ENCODE measurements at places on chromosomes 4 and X.

DNA sequence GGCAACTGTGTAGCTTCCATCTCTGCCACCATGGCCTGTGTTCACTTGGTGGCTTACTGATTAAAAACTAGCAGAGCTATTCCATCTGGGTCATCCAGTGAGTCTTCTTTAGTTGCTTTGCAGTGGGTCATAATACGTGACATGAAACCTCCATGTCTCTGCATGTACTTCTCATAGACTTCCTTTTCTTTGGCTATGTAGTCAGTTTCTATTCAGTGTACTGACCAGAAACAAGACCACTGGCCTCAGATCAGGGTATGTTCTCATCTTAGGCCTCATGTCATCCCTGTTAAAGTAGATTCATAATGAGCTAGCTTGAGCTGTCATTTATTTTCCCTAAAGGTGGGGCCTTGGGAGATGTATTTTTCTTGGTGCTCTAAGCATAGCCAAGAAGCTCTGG is 195.2 kb downstream of the CCNG2 start:
- no peak for DNase-seq

DNA sequence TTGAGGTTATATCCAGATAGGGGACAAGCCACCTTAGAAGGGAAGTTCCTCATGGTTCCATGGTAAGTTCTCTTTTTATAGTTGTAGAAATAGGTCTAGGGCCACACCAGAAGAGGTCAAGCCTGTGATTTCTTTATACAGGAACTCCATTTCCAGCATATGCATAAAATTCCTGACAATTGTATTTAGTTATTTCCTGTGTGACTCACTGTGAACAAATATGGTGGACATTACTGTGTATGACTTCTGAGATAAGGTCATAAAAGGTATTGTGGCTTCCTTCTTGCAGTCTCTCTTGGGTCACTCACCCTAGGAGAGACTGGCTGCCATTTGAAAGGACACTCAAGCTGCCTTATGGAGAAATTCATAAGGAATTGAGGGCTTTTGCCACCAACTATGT is 2.2 kb upstream of the C4orf36 start:
- DNase-seq: no peak

DNA sequence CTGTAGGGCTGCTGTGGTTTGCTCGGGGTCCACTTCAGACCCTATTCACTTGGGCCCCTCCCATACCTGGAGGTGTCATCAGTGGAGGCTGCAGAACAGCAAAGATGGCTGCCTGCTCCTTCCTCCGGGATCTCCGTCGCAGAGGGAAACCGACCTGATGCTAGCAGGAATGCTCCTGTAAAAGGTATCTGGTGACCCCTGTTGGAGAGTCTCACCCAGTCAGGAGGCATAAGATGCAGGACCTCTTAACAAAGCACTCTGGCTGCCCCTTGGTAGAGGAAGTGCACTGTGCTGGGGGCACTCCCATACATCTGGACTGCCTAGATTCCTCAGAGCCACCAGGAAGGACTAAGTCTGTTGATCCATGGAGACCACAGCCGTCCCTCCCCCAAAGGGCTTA is 296.9 kb downstream of the GRID2 start:
- no peak for DNase-seq

DNA sequence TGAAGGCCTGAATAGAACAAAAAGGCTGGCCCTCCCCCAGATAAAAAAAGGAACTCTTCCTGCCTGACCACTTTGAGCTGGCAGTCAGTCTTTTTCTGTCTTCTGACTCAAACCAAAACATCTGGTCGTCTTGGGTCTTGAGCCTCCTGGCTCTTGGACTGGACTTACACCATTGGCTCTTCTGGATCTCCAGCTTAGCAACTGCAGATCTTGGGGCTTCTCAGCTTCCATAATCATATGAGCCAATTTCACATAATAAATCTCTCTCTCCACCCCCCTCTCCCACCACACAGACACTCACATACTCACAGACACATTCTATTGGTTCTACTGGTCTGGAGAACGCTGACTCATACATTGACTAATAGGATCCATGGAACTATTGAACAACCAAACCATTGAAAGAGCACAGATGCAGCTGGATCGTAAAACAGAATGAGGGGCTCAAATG is 15.6 kb upstream of the CWH43 start:
- DNase-seq: no peak

- no peak for DNase-seq
These were observed 109.6 kb downstream of the NHSL2 start for GRCh38 chrX:72020204-72020603.

DNA sequence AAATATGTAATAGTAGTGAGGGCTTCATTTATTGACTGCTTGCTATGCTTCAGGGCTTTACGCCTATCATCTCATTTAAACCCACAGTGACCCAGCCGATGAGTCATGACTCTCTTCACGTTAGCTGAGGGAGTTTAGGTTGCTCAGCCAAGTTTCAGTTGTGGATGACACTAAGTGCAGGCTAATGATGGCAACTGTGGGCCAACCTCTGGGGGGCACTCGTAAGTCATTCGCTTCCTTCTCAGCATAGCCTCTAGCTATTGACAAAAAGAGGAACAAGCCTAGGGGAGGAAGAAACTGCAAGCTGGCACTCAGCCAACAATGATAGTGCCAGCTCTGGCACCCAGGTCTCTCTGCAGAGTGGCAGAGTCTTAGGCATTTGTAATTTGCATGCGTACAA is 325.0 kb downstream of the ARHGAP10 start:
- peak; percentile 31 for DNase-seq

GRCh38 chr4:85005865-85006377 is 39.4 kb upstream of the WDFY3 start:
- no peak for DNase-seq

DNA sequence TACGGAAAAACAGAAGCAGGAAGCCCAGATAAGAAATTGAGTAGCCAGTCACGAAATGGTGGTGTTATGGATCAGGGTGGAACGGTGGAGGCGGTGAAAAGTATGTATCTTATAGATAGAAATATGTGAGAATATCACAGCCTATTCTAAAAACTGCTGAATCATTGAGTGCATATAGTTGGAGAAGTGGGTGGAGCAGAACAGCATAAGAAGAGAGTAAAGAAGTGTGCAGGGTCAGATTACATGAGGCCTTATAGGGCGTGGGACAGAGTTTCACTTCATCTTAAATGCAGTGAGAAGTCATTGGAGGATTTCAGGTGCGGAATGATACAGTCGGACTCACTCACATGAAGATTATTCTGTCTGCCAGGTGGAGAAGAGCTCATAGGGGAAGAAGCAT is 293.1 kb downstream of the TRIML1 start:
- DNase-seq: no peak

- no peak for DNase-seq
These were observed 13.0 kb upstream of the RHOXF2 start for GRCh38 chrX:120145295-120145925.

DNA sequence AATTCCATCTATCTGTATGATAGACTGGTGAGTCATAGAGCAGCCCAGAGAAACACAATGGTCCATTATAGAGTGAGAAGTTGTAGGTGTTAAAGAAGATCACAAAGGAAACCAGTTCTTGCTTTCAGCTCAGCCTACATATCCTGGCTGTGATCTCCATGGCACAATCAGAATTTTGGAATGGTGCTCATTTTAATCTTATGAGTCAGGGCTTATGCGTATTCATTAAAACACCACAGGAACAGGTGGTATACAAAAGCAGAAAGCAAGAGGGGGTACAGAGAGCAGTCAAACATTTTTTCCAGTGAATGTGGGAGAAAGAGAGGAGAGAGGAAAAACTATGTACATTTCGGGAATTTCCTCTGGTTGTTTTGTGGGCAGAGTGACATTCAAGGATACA is 126.9 kb downstream of the MFAP3L start:
- DNase-seq: no peak

DNA sequence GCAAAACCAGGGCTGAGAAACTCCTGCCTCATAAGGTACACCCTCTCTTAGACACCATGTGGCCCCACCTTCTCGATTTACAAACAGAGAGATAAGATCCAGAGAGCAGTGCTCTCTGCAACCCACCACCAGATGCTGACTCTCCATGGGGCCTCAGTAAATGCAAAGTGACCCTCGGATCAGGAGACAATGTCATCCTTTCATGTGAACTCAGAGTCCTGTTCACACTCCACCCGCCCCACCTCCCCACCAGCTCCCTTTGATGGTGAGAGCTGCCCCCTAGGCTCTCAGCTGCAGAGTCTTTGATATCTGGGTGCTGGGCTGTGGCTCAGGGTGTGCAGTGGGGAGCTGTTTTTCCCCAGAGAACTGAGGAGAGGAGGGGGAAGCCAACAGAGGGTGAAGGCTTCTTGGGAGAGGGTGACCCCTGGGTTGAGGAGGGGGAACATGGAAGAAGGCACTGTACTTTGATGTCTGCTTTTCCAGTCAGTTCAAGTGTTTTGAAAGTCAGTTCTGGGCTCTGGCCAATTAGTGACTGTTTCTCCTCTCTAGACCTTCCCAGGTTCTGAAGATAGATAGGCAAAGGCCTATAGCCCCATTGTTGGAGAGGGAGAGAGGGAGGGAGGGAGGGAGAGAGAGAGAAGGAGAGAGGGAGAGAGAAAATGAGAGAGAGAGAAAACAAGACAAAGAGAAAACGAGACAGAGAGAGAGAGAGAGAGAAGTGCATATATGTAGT is 88.2 kb downstream of the SCD5 start:
- no peak for DNase-seq

DNA sequence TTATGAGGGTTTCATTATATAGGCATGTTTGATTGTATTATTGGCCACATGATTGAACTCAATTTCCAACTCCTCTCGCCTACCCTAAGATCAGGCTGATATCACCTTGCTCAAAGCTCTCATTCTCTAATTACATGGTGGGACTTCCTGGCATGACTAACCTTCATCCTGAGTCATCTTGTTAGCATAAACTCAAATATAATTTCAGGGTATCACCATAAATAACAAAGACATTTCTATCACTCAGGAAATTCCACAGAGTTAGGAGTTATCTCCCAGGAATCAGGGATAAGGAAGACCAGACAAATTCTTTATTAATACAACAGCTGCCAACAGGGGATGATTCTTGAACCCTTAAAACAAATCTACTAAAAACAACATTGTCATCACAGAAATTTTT is 90.7 kb downstream of the NDST3 start:
- DNase-seq: no peak

GRCh38 chr4:95371476-95372224 is 177.1 kb downstream of the UNC5C start:
- no peak for DNase-seq

DNA sequence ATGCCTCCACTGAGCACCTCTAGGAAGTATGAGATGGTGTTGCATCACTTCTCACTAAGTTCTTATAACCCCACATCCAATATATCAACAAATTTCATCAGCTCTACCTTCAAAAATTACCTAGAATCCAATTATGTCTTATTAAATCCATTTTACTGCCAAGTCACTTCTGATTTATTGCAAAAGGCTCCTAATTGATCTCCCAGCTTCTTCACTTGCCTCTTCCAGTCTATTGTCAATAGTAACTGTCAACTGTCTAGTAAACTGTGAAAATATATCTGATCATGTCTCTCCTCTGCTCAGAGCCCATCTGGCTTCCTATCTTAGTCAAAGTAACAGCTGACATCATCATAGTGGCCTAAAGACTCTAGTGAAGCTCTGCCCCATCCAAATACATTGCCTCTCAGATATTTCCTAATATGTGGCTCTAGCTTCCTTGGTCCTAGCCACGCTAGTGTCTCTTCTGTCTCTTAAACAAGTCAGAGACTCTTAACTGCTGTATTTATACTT is 414.5 kb upstream of the ATOH1 start:
- DNase-seq: no peak

- DNase-seq: no peak
These were observed 19.1 kb downstream of the HAUS3 start for GRCh38 chr4:2222838-2223237.

- no peak for DNase-seq
These were observed 47.5 kb upstream of the XK start for GRCh38 chrX:37638047-37638446.

DNA sequence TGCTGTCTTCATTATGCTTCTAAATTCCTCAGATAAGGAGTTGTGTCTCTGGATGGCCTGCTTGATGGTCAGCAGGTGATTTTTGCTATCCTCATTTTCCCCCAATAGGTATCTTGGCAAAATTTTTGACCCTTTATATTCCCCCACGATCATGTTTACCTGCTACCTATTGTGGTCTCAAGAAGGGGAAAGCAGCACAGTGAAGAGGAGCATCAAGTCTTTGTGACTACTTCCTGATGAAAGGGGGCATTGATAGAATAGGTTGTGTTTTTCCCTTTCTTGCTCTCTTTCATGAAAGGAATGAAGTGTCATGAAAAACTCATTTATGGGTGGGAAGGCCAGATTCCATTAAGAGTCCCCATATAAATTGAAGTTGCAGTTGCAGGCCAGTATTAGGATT is 153.8 kb downstream of the KLF8 start:
- no peak for DNase-seq

GRCh38 chr4:72679666-72680065 is 110.6 kb upstream of the ADAMTS3 start:
- DNase-seq: no peak

GRCh38 chrX:47361538-47362511 is 8.6 kb upstream of the ZNF157 start:
- no peak for DNase-seq

DNA sequence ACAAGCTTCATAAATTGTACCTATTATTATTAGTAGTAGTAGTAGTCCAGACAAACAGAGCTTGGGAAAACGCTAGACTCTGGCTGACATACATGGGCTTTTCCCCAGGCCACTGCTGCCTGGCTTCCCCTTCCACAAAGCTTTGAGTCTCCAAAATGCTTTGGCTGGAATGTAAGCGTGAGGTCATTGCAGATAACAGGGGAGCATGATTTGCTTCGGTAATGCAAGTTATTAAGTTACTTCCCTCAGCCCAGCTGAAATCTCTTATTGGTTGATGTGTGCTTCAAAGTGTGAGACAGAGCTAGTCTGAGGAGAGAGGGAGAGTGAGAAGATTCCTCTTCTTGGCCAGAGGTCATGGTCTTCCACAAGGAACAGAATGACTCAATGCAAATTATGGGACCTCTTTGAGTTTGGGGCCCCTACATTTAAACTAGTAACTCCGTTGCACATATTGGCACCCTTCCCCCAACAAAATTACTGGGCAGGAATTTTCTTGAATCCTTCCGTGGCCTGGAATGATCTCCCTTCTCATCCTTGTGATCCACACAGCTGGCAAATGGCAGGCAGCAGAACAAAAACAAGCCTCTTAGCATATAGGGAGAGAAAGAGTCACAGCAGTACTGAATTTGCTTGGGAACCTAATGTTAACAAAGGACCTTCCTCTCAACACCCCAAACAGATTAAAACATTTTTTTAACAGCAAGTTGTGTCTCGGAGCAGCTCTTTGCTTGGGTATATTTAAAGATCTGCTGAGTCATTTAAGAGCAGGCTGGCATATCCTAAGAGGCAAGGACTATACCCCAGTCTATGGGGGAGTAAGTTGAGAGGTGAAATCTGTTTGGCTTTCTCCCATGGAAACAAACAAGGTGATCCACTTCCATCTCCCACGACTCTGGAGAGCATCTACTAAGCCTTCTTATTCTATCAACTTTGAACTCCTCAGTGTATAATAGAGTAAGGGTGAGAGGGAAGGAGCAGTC is 19.9 kb downstream of the AR start:
- DNase-seq: no peak
